ENCODE measurements at places on chromosomes 6 and 20.

DNA sequence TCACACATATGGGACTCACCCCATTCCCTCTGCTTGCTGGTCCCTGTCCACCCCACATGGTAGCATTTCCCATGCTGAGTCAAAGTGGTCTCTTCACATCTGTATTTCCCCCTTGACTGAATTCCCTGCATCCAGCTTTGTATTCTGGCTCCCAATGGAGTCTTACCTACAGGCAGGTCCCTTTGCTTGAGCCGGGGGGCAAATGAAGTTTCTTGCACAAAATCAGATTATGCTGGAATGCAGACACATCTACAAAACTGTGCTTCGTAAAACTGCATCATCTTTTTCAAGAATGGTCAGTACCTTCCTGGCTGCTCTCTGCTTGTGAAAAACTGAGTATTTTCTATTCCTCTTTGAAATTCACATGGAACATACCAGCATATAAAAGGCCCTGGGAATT lies 32.1 kb upstream of the BCAS1 start:
- no peak for DNase-seq

- DNase-seq = no peak
Observed at GRCh38 chr20:51199920-51200319, 177.0 kb upstream of the KCNG1 start.

- peak; percentile 50 for DNase-seq
Observed at GRCh38 chr6:71289039-71289801, 609 bp downstream of the OGFRL1 start.

GRCh38 chr6:139066080-139066479 lies 37.5 kb downstream of the ABRACL start:
- no peak for DNase-seq

GRCh38 chr6:160435935-160436334 lies 87.8 kb downstream of the SLC22A3 start:
- no peak for DNase-seq

- DNase-seq = no peak
Observed at GRCh38 chr6:87762116-87762515, 60.1 kb upstream of the AKIRIN2 start.

GRCh38 chr6:132395015-132395597 lies 6.2 kb downstream of the MOXD1 start:
- DNase-seq = no peak

GRCh38 chr6:11296449-11297375 lies 64.2 kb upstream of the NEDD9 start:
- no peak for DNase-seq

- no peak for DNase-seq
Observed at GRCh38 chr6:100774681-100775080, 106.4 kb downstream of the ASCC3 start.

- DNase-seq = peak; percentile 5
Observed at GRCh38 chr6:141309295-141309694, 823.4 kb upstream of the GJE1 start.

DNA sequence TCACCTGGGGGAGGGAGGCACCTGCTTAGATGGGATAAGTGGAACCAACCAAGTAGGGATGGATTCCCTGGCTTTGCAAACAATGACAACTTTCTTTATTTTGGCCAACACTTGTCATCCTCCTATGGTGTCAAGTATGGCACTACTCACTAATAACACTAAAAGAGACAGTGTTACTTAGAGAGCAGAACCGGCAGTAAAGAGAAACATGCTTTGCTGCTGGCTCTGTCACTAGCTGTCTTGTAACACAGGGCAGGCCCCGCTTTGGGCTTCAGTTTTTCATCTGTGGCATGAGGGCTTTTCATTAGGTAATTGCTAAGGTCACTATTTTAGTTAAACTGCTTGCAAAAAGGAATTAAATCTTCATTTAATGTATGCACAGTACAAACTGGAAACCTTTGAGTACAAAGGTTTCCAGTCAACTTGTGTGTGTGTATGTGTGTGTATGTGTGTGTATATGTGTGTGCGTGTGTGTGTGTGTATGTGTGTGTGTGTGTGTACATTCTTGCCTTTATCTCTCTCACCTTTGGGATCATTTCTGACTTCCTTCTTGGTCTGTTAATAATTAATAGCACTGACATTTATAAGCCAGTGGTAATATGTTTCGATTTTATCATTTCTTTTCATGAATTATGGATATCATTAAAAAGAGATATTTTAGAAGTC lies 64.7 kb downstream of the BTBD3 start:
- DNase-seq = no peak

- no peak for DNase-seq
Observed at GRCh38 chr6:143579703-143580102, 68.2 kb upstream of the FUCA2 start.

GRCh38 chr6:70107852-70108629 lies 194.8 kb downstream of the COL9A1 start:
- peak; percentile 66 for DNase-seq

DNA sequence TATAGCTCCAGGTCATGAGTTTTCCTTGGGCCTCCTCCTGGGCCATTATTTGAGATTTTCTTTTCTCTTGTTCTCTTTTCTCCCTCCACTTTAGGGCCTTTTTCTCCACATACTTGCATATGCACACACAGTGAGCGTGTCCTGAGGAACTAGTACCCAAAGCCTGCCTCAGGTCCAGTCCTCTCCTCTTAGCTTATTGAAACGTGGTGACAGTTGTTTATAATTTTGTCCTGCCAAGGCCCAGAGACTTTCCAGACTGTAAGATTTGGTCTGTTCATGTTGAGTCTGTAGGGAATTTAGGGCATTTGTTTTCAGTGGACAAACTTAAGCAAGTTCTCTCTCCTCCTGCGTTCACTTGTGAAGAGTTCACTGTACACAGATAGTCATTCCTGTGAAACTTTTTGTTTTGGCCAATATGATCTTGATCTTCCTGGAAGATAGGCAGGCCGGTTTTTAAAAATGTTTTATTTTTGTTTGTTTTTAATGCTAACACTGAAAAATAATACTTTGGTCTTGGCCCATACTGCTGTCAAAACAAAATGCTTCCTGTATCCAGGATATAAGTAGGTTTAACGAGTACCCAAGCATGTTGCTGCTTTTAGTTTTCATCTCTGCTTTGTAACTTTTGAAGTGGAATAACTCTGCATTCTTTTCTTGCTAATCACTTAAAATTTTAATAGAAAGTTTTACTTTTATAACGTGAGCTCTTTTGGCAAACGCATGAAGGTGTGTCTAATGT lies 20.7 kb downstream of the LRRC1 start:
- DNase-seq = no peak

GRCh38 chr6:125170376-125170775 lies 16.8 kb downstream of the TPD52L1 start:
- peak; percentile 7 for DNase-seq

- peak; percentile 28 for DNase-seq
Observed at GRCh38 chr6:130575557-130575956, 209.7 kb downstream of the TMEM200A start.

GRCh38 chr20:4260102-4260501 lies 244.7 kb upstream of the RNF24 start:
- DNase-seq = peak; percentile 88

DNA sequence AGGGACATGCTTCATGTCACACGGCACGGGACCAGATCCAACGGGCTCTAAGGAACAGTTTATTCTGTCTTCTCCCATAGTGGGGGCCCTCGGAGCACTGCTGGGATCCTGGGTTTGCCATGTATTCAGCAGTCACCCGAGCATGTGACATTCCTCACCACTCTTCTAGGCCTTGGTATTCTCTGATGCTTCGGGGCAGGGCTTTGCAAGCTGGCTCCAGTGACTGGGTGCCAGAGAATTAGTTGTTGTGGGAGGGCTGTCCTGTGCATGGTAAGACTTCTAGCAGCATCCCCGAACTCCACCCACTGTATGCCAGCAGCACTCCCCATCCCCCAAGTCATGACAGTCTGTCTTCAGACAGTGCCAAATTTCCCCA lies 5.4 kb downstream of the CCN5 start:
- DNase-seq = peak; percentile 29

GRCh38 chr6:56852260-56853010 lies 102.5 kb upstream of the BEND6 start:
- DNase-seq = no peak

- no peak for DNase-seq
Observed at GRCh38 chr20:19374216-19374615, 161.8 kb downstream of the SLC24A3 start.

DNA sequence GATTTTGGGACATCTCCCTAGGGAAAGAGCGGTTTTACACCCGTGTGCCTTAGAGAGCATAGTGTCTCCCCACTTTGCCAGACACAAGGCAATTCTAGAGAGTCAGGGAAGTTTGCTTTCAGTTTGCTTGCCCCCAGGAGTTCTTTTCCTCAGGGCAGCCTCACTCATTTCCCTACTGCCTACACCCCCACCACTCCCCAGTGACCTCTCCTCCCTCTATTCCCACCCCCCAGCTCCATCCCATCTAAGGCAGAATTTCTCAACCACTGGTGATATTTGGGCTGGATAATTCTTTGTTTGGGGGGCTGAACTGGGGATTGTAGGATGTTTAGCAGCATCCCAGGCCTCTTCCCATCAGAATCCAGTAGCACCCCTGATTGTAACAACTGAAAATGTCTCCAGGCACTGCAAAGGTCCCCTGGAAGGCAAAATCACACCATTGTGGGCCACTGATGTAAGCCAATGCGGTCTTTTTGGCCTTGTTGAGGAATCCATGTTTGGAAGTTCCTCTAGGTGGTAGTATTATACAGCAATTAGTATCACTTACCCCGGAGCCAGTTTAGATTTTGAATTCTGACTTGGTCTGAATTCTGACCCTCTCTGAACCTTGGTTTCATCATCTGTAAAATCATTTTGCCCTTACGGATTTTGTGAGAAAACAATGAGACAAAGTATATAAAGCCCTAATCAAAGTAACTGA lies 1.3 kb downstream of the EPPIN start:
- DNase-seq = peak; percentile 67

- no peak for DNase-seq
Observed at GRCh38 chr20:54215157-54215789, 7.4 kb downstream of the PFDN4 start.

- DNase-seq = peak; percentile 56
Observed at GRCh38 chr20:371755-372542, 8.6 kb upstream of the TRIB3 start.

DNA sequence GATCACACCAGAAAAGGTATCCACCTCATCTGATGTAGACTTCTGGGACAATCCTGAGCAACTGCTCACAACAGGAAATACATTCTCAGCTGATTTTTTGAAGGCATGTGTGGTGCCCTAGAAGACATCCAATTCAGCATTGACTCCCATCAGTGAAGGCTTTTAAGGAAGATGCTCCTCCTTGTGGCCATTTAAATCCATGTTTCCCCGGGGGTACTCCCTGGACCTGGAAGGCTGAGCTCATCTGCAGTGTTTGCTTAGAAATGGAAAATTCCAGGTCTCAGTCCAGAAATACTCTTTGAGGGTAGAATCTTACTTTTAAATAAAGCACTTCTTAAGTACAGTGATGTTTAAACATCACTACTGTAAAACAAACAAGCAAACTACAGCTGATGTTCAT lies 195.5 kb upstream of the PDE10A start:
- no peak for DNase-seq

DNA sequence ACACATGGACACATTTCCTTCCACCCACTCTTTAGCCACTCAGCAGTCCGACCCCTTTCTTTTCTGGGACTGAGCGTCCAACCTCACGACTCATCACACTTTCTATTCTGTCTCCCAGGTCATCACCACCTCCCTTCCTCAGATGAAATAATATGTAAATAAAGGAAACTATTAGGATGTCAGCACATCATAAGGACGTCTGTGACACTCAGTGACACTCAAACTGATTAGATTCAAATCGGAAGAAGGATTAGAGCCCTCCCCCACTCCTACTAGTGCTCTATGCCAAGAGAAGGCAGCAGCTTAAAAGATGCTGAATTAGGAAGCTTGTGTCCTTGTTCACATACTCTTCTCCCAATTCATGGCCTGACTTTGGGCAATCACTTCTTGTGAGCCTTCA lies 113.6 kb downstream of the TNFRSF21 start:
- peak; percentile 67 for DNase-seq

DNA sequence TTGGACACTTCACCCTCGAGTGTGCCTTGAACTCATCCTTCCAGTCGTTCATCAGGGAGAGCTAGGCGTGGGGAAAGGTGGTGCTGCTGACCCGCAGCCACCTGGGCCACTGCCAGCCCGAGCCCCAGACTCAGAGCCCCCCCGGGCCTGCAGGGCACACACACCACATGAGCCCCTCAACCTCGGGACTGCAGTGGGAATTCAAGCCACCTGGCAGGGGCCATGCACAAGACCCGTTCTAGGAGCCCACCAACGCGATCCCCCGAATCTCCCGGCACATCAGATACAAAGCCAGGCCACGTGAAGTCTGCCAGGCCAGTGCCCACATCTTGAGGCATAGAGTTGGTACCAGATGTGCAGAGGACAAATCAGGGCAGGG lies 2.8 kb downstream of the ZNF512B start:
- no peak for DNase-seq

DNA sequence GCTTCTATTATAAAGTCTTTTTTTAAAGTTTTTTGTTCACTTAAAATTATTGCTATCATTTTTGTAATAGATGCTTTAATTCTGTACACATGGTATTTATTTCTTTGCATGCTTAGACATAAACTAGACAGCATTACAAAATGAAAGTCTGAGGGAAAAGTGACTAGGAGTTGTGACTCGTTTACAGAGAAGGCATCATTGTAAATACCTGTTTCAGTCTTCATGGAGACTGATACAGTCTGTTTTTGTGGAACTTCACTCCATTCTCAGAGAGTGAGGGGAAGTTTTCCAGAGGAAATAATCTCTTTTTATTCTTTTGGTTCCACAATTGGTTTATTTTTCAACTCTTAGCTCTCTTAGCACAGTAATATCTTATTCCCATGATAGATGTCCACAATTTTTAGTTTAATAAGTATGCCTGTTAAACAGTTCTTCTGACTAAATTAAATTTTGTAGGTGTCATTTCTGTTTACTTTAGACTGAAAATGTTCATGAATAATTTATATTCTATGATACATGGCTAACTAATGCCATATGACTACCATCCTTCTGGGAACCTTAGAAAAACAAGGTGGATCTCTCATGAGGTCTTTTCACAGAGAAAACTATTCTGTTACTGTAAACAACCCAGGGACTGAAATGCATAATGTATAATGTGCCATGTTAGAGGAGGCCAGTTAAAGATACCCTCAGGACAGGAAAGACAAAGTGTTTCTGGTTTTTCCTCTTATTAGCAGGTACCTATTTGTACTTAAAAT lies 69.2 kb downstream of the MYO6 start:
- DNase-seq = no peak

DNA sequence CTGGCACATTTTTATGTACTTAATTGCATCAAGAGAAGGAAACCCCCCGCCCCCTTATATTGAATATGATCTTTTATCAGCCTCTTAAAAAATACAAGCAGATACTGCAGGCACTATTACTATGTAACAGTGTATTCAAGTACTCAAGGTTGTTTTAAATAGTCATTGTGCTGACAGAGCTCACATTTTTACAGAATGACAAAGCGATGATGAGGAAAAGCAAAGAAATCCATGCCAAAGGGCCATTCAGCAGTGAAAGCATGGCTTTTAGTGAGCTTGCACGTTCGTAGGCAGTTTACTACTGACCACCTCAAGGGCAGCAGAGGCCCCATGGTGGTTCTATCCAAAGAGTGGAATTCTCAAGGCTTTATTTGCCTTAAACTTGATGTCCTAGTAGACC lies 146.8 kb downstream of the RPS12 start:
- no peak for DNase-seq
